ENCODE measurements at places on chromosomes 7 and 10. TPM values are rescaled to one million over a fixed set of nuclear protein-coding genes. Genes with fewer than 3 reads are reported as not detected.

CALML5 gene
- not detected for total RNA-seq

PON1 gene
- not detected for total RNA-seq

ADAP1 gene
- 8.1 TPM for total RNA-seq

PAPOLB gene
- total RNA-seq, result not detected

TBXAS1 gene
- total RNA-seq, result 2.4 TPM

BTBD16 gene
- total RNA-seq, result not detected

PYROXD2 gene
- 12.5 TPM for total RNA-seq

MINDY4 gene
- total RNA-seq, result 3.9 TPM

All from smooth muscle cell of the umbilical artery (primary cell).